Stimulated activated naive CD8-positive, alpha-beta T cell treated with anti-CD3 and anti-CD28 coated beads, Interleukin-15, Interleukin-2, amounts not matched to agents 100 U/mL and 50 U/mL, for 24 hours (primary cell): ENCODE measurements at places on chromosomes 3 and 15.

- no peak for DNase-seq
Observed at GRCh38 chr3:143831208-143831607, 17.1 kb downstream of the SLC9A9 start.

- peak; percentile 79 for DNase-seq
Observed at GRCh38 chr15:74053941-74054529, 28.3 kb downstream of the GOLGA6A start.

DNA sequence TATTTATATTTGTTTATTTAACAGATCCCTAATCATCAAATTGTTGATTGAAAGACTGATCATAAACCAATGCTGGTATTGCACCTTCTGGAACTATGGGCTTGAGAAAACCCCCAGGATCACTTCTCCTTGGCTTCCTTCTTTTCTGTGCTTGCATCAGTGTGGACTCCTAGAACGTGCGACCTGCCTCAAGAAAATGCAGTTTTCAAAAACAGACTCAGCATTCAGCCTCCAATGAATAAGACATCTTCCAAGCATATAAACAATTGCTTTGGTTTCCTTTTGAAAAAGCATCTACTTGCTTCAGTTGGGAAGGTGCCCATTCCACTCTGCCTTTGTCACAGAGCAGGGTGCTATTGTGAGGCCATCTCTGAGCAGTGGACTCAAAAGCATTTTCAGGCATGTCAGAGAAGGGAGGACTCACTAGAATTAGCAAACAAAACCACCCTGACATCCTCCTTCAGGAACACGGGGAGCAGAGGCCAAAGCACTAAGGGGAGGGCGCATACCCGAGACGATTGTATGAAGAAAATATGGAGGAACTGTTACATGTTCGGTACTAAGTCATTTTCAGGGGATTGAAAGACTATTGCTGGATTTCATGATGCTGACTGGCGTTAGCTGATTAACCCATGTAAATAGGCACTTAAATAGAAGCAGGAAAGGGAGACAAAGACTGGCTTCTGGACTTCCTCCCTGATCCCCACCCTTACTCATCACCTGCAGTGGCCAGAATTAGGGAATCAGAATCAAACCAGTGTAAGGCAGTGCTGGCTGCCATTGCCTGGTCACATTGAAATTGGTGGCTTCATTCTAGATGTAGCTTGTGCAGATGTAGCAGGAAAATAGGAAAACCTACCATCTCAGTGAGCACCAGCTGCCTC, 14.7 kb downstream of the THBS1 start:
- DNase-seq, result no peak

DNA sequence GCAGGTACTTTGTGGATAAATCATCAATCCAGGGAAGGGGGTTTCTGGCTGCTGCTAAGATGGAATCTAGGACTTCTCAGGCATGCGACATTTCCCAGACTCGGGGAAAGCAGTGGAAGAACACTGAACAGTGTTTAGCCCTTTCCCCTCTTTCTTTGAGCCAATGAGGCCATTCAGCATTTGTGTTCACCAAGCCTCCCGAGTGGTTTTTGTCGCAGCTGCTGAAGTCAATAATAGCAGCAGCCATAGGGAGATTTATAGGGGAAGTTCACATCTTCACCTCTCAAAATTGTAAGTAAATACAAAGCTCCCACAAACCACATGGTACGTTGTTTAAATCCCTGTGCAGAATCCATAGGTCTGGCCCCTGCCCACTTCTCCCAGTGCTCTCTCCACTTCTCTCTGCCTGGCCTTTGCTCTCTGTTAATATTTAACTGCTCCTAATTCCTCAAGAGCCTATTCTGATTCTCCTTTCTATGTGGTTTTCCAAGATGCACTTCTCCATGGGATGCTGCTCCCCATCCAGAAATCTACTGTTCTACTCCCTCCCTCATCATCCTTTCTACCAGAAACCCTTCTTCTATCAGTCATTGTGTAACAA, 230.7 kb downstream of the SHQ1 start:
- no peak for DNase-seq

DNA sequence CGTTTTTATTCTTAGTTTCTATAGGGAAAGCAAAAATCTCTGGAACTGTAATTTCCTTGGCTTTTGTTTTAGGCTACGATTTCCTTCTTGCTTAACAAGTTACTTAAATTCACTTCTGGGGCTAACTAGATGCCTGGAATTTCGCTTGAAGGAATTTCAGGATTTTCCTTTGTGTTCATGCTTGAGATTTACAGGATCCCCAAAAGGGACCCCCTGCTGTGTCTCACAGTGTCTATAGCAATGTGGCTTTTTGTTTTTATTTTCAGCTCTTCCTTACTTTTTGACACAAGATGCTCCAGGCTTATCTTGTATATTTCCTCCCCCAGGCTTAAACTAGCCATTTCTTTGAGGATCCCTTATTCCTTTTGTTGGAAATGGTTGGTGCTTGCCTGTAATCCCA, 95.5 kb upstream of the DPPA4 start:
- DNase-seq, result no peak

GRCh38 chr15:57340682-57341259, 35.5 kb upstream of the CGNL1 start:
- peak; percentile 35 for DNase-seq
